ENCODE measurements at places on chromosomes 5 and 9.

- no peak for DNase-seq
Observed at GRCh38 chr5:176180781-176181180, 57.4 kb upstream of the SIMC1 start.

- DNase-seq: no peak
Observed at GRCh38 chr5:83354958-83355357, 116.6 kb upstream of the VCAN start.

GRCh38 chr9:136191960-136192286, 13.0 kb downstream of the LHX3 start:
- DNase-seq: no peak

DNA sequence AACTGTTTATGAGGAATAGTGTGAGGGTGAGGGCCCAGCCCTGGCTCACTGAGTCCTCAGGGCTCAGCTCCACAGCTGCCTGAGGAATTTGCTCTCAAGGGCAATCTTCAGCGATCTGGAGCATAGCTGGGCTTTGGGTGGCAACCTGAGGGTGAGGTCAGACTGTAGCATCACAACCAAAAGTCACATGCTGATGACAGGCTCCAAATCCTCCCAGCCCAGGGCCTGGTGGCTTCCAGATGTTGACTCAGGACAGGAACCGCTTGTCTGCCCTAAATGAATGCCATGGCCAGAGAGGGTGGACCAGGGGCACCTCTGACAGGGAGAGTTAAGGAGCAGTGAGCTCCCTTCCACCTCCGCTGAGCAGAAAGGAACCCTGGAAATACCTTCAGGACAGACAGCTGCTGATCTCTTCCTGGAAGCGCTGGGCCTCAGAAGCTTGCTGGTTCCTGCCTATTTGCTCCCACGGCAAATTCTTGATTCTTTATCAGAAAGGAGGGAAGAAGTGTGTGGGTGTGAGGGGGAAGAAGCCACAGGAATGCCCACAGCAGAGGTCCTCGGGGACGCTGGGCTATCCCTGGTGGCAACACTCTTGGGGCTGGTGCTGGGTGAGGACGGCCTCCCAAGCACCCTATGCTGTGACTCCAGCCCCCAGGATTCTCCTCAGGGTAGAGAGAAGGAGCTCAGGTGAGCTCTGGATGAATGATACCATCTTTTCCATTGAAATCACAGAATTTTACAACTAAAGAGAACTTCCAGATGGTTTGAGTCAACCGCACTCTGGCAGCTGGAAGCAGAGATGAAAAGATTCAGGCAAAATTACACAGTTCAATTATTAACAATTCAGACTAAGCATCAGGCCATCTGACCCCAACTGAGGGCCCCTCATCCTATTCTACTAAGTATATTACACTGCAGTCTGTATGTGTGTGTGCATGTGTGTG, 13.8 kb upstream of the CTSL start:
- no peak for DNase-seq

- peak; percentile 74 for DNase-seq
Observed at GRCh38 chr9:129726322-129727160, 26.3 kb downstream of the PTGES start.

DNA sequence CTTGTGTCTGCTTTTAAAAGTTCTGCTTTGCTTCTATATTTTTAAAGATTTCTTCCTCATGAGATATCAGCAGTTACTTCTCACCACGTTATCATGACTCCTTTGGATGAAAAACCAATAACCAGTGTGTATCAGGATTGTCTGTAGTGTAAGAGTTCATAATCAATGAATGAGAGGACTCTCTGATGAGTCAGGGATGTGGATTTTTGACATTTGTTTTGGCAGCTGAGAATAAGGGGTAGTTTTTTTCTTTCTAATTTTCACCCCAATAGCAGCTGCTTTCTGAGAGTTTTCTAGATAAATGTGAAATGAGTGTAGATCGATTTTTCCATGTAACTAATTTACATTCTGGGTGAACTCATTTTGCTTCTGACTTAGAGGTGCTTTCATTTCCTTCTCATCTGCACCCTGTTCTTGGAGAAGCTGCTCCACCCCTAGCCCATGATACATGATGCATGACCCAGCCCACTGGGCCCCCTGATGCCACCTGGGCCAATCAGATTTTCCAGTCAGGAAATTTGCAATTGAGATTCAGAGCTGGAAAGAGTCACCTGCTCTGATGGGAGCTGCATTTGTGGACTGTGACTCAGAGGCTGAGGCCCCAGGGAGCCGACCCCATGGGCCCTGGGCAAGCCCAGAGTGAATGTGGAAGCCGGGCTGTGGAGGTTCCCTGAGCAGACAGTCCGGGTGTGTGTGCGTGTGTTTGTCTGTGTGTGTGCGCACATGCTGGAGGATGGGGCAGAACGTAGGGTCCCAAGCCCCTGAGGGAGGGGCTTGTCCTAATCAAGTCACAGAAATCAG, 159.3 kb downstream of the RGS3 start:
- peak; percentile 29 for DNase-seq

DNA sequence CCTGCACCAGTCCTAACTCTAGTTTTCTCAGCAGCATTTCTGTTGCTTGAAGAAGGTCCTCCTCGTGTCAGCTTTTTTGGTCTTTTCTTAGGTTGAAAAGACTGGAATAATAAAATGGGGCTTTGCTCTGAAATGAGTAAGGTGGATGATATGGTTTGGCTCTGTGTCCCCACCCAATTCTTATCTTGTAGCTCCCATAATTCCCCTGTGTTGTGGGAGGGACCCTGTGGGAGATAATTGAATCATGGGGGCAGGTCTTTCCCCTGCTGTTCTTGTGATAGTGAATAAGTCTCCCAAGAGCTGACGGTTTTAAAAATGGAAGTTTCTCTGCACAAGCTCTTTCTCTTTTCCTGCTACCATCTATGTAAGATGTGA, 53.6 kb downstream of the LIX1 start:
- DNase-seq: no peak

- DNase-seq: no peak
Observed at GRCh38 chr5:133382661-133383579, 229.4 kb downstream of the FSTL4 start.

DNA sequence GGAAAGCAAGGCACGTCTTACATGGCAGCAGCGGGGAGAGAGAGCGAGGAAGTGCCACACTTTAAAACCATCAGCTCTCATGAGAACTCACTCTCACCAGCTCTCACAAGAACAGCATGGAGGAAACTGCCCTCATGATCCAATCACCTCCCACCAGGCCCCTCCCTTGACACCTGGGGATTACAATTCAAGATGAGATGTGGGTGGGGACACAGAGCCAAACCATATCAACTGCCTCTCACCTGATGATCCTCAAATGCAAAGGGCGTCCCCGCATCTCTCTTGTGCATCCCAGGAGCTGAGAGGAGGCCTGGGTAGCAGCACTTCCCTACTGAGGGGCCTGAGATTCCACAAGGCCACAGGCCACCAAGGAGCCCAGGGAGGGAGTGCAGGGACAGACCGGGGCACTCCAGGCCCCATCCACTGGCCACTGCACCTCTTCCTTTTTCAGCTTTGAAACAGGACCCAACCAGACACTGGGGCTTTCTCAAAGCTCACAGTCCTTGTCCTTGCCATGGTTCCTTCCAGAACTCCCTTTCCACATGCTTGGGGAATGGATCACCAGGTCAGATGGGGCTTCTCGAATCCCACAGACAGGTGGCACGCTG, 54.5 kb upstream of the IL17B start:
- DNase-seq: no peak

DNA sequence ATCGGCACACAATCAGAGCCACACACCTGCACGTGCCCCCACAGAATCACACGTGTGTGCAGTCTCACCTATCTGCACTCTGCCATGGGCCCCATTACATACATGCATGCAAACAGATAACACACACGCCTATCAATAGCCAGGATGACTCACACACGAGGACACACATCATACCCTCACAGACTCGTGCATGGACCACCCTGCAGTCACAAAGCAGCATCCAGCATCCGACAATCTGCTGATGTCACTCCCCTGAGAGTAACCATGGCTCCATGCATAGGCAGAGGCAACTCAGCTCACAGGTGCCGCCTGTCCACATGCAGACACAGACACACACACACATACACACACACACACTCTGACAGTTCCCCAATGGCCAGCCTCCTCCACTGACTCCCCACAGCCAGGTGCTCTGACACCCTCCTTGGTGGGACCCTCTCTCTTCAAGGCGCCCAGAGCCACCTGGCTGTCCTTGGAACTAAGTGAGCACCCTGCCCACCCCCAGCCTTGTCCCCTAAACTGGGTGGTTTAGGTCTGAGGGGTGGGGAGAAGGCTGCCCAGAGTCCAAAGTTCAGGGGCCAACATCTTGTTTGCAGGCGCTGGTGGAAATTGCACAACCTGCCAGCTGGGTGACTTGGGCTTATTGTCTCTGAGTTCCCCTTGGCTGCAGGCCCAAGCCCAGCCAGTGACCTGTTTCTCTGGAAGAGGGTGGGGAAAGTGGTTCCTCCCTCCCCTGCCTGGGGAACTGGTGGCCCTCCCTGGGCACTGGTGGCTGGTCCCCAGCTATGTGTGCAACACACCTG, 34.6 kb upstream of the NEK6 start:
- peak; percentile 40 for DNase-seq

DNA sequence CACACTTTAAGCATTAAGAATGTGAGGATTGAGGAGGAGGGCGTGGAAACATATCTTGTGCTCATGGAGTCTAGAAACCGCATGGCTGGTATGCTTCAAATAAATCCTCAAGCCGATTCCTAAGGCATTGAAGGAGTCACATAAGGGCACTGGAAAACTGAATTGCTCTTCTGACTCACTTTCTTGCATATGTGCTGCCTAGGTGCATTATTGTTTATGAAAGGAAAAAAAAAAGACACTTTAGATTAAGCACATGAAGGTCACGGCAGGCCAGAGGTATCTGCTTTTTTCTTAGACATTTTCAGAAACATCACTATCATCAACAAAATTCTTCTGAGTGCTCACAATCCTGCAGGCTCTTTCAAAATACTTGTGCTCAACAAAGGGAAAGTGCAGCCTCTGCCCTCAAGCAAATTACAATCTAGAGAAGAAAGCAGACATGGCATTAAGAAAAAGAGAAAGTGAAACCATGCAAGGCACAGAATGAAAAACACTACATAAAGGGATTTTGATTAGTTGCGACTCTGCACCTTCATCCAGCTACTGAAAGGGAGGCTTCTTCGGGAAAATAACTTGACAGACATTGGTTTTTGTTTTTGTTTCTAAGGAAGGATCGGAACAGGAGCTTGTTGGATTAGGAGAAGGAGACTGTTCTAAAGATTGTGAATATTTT, 2117.6 kb downstream of the MAT2B start:
- DNase-seq: no peak

DNA sequence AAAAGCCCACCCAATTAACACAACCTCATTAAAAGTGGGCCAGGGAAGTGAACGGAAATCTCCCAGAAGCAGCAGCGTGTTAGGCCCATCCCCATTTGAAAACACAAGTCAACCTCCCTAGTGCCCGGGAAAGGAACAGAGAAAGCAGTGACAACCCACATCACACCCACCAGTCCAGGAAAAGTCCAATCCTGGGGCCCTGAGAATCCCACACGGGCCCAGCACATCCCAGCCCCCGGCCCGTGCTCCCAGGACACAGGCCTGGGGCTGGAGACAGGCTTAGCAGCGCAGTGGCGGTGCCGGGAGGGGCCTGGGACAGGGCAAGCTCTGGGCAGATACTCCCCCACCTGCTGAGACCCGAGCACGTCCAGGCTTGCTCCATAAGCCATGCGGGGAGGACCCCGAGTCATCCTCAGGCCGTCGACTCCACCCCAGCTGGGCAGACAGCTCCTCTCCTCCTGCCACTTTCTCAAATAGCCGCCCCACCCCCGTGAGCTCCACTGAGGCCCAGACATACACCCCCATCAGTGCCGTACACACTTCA, 101.0 kb downstream of the KCNT1 start:
- DNase-seq: no peak

- no peak for DNase-seq
Observed at GRCh38 chr9:131348631-131349521, 45.0 kb upstream of the PRRC2B start.

GRCh38 chr9:14531341-14532269, 161.6 kb downstream of the ZDHHC21 start:
- DNase-seq: peak; percentile 66

DNA sequence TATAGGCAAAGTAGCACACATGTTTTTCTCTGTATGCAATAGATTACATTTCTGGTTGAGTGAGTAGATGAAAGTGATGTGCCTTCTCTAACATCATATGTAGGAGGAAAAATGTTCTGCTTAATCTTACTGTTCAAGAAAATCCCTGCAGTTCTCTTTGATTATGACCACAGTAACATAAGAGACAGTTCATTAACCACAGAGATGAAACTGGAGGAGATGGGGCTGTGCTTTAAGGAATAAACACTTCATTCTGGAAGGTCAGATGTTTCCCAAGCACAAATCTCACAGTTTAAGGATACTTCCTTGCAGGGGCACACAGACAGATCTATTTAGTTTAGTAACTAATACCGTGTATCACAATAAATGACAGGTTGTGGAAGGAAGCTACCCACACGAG, 150.2 kb downstream of the SEMA5A start:
- DNase-seq: no peak

DNA sequence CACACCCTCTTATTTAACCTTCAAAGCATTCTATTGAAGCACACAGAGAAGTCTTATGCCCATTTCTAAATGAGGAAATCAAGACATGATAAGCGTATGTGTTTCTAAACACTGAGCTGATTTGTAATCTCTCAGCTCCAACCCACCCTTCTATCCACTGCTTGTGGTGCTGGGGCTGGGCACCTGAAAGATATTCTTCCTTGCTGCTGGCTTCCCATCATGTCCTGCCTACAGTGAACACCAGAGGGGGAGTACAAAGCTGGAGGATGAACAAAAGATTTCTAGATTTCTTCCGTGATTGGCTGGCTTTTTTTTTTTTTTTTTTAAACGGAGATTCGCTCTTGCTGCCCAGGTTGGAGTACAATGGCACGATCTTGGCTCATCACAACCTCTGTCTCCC, 14.4 kb downstream of the ACTL7A start:
- no peak for DNase-seq

- DNase-seq: no peak
Observed at GRCh38 chr5:146344155-146345118, 5.8 kb downstream of the POU4F3 start.

GRCh38 chr5:137564398-137564961, 65.4 kb upstream of the SPOCK1 start:
- DNase-seq: no peak

DNA sequence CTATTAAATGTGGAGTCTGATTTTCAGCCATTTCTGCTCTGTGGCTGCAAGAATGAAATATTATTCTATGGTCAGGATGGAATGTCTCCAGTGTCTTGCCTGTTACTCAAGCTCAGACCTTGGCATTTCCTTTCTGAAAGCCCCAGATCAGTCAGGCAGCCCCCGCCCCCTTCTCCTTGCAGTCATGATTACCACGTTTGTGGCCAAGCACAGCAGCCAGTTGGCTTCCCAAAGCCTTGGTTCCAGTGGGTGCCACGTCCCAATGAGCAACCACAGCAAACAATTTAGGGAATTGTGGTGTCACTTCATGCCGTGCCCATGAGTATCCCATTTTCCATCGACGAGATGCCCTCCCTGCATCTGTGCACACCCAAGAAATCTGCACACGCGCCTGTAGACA, 9.7 kb upstream of the OBP2A start:
- no peak for DNase-seq

- DNase-seq: no peak
Observed at GRCh38 chr9:38012767-38013450, 56.1 kb downstream of the SHB start.
